ENCODE measurements at places on chromosomes 12 and 14. TPM values are rescaled to one million over a fixed set of nuclear protein-coding genes. Genes with fewer than 3 reads are reported as not detected.

Gene CCDC184
- total RNA-seq = not detected

Gene EPYC
- not detected for total RNA-seq

Gene HNF1A
- not detected for total RNA-seq

Gene PTMS
- total RNA-seq = 102 TPM

Gene ANKLE2
- 60.3 TPM for total RNA-seq
